ENCODE measurements at places on chromosomes 7 and 10.
A peak's percentile ranks its signal among the peaks of the same experiment; 100 is the strongest.

GRCh38 chr10:119416855-119417254, 125.7 kb downstream of the RGS10 start:
- peak; percentile 74 for DNase-seq

DNA sequence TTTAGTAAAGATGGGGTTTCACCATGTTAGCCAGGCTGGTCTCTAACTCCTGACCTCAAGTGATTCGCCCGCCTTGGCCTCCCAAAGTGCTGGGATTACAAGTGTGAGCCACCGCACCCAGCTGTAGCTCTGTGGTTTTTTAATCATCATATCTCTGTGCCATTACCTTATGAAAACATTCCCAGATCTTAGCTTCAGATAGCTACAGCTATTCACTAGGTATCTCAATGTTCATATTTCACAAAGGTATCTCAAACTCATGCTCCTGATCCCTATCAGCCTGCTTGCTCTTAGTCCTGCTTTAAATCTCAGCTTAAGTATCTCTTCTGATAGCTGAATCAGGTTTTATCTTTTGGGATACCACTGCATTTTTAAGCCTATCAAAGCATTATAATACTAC, 74.8 kb downstream of the CDK13 start:
- DNase-seq: no peak

DNA sequence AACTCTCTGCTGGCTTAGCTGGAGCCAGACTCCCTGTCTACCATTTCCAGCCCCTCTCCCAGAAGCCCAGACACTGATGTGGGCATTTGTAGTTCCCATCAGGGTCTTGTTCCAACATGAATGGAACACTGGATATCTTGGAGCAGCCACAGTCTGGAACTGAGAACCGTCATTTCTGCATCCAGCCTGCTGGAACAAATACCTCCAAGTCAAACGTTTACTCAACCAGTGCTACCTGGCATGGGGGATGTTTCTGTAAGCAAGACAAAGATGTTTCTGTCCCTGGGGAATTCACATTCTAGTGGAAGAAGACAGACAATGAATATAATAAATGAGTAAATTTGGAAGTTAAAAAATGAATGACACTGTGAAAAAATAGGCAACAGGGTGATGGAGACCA, 70.8 kb upstream of the ZNF438 start:
- DNase-seq: no peak

- peak; percentile 4 for DNase-seq
These were observed 135.6 kb downstream of the LHPP start for GRCh38 chr10:124596962-124597845.

- no peak for DNase-seq
These were observed 72.7 kb downstream of the CFAP46 start for GRCh38 chr10:132869621-132870020.

DNA sequence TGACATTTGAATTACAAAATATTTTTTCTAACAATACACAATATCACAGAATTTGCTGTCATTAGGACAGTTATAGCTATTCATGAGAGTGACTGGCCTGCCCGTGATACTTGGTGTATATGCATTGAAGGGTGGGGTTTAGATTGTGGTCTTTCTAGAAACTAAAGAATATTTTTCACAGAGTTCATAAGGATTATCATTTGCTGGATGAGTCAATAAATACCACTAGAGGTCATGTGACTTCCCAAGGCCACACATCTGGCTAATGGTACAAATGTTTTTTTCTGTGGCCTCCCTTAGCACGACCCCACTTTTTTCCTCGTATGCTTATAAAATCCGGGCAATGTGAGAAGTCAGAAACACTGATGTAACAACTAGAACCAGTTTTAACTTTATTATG, 5.2 kb downstream of the OPTN start:
- no peak for DNase-seq

DNA sequence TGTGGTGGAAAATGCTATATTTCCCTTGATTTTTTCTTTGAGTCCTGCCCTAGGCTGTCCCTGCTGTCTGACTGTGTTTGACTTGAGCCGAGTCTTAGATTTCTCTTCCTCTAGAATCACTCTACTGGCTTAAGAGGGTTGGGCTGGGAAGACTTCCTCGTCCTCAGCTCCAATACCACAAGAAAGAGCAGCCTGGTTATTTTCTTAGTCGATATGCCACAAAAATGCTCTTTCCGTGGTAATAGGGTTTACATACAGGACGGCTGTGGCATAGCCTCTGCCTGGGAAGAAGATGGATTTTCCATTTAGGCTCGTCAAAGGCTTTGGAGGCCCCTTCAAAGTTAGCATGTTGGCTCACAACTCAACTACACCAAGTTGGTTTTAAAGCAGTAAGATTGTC, 212.0 kb upstream of the IGFBP3 start:
- no peak for DNase-seq

DNA sequence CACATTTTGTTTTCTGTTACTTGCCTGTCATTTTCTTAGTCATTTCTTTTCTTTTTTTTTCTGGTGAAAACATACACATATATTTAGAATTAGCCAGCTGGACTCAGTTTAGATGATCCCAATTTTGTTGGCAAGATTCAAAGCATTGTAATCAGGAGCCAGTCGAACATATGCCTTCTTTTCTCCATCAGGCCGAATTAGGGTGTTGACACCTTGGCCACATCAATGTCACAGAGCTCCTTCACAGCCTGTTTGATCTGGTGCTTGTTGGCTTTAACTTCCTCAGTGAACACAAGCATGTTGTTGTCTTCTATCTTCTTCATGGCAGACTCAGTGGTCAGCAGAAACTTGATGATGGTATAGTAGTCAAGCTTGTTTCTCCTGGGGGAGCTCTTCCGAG, 32.6 kb downstream of the PHF14 start:
- DNase-seq: no peak

DNA sequence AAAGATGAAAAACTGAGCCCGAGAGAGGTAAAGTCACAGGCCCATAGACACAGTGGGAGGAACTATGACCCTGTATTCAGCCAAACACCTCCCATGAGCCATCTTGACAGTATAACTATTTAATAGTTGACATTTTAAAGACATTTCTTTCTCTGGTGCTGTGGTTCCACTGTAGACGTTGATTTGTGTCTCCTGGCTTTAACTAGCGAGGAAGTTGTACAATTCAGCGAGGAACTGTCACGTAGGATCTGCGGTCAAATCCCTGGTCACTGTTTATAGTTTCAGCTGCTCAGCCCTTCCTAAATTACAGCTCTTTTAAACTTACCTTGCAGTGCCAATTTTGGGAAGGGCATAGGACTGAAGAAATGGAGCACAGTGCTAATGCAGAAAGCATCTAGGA, 7.1 kb upstream of the CELF2 start:
- no peak for DNase-seq

GRCh38 chr7:112185005-112185834, 21.0 kb downstream of the DOCK4 start:
- peak; percentile 27 for DNase-seq

- no peak for DNase-seq
These were observed at the start of gene PRKCQ for GRCh38 chr10:6579904-6580278. Gene PRKCQ, minus strand, starts transcription at chr10:6580276. Its CDS starts 65,141 bp downstream, at chr10:6515135.

DNA sequence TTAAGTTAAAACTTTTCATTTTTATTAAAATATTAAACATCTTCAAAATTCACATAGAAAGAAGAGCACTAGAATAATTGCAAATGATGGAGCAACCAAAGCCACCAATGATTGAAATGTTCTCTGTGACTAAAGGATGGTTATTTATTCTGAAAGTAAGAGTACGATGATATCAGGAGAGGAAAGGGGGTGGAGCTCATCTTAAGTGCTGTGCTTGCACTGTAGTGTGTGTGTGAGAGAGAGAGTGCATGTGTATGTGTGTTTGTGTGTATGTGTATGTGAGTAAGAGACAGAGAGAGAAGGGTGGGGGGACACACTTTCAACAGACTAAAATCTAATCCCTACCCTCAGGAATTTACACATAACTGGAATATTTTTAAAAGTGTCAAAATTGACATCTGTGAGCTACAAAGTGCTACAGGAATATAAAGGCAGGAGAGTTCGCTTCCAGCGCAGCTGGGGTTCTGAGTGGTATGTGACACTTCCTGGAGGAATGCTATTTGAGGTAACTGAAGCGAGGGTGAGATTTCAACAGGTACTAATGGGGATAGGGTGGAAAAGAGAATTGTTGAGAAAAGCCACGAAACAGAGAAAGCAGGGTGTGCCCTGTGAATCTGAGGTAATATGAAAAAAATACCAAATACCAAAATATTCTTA, 57.2 kb upstream of the SMNDC1 start:
- DNase-seq: no peak

DNA sequence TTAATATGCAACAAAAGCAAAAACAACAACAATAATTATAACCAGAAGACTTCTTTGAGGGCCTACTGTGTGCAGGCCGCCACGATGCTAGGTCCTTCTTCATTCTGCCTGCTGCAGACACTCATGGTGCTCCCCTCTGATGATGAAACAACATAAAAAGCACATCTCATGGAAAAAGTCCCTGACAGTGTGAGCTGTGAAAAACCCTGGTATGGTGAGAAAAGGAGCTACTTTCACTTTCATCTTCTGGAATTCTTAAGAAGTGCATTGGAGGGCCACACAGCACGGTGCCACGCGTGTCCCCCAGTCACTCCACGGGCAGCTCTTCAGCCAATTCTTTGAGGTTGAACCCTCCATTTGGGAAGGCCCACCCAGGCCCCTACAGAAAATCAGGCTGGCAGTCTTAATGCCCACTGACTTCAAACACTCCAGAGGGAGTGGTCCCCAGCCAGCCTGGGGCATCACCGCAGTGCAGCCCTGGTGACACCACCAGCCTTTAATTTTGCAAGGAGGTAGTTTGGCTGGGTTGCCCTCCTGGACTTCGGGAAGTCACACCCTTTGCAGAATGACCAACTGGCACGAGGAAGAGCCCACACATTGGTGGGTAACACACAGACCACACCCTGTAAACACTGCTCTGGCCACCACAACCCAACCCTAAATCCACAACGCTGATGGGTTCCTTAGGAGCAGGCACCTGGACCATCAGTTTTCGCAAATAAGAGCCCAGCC, 7.7 kb downstream of the KCNMA1 start:
- DNase-seq: no peak

DNA sequence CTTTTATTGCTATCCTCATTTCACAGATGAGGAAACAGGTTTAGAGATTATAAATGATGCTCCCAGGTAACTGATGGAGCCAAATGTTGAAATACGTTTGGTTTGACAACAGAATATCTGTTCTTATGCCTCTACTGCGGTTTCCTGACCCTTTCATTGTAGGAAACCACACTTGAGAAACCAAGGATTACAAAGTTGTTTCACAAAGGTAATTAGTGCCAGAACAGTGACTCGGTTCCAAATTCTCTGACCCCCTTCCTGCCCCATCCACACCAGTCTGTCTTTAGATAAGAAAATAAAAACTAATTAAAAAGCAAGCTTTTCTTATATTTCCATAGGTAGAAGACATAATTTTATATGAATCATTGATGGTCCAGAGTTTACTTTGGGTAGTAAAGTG, 393.7 kb upstream of the MBL2 start:
- DNase-seq: no peak

- no peak for DNase-seq
These were observed 32.5 kb downstream of the OGDH start for GRCh38 chr7:44638611-44639557.

- DNase-seq: no peak
These were observed 3.8 kb upstream of the TRIL start for GRCh38 chr7:28961972-28962371.

DNA sequence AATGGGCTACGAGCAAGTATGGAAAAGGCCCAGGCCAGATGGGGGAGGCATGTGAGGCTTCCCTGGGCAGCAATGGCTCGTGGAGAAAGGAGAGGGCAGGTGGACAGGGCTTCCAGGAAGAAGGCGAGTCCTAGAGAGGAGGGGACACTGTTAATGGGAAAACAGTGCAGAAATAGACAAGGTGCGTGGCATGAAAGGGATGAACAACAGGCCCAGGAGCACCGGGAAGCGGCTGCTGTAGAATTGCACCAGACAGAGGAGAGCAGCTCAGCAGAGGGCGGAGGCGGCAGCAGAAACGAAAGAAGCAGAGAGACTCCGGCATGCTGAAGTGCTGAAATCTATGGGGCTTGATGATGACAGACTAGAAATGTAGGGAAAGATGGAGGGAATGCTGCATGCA, 102.1 kb downstream of the PIP4K2A start:
- no peak for DNase-seq

DNA sequence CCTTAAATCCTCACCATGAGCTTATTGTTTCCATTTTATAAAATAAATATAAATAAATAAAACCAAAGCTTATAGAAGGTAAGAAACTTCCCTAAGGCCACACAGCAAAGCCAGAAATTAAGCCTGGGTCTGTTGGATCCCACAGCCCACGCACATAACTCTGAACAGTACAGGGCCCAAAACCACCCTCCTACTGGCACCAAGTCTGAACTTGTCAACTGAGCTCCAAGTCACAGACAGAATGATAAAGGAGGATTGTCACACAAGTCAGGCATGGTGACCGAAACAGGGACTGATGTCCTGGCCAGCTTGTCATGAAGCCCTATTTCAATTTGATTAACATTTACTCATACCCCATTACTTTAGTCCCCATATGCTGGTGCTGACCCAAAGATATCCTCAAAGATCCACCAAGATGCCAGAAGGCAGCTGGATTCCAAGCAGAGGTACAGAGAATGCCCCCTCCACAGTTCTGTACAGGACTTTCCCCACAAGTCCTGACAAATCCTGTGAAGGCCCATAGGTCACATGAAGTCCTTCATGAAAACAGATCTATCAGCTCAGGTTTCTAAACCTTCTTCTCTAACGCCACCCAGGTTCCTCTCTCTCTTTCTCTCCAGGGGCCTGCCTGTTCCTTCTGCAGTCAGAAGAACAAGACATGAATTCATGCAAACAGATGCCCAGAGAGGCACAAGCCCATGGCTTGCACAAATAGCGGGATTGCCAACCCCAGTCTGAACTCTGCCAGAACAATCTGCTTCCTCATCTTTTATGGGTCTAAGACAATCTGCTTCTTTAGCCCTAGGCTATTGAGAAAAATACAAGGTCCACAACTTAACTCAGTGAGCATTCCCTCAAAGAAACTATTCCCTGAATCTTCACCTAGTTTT, 60.9 kb downstream of the GLI3 start:
- DNase-seq: no peak

GRCh38 chr10:22029445-22030236, 26.1 kb upstream of the DNAJC1 start:
- DNase-seq: no peak

GRCh38 chr10:130660266-130660665, 524.1 kb downstream of the GLRX3 start:
- DNase-seq: no peak

DNA sequence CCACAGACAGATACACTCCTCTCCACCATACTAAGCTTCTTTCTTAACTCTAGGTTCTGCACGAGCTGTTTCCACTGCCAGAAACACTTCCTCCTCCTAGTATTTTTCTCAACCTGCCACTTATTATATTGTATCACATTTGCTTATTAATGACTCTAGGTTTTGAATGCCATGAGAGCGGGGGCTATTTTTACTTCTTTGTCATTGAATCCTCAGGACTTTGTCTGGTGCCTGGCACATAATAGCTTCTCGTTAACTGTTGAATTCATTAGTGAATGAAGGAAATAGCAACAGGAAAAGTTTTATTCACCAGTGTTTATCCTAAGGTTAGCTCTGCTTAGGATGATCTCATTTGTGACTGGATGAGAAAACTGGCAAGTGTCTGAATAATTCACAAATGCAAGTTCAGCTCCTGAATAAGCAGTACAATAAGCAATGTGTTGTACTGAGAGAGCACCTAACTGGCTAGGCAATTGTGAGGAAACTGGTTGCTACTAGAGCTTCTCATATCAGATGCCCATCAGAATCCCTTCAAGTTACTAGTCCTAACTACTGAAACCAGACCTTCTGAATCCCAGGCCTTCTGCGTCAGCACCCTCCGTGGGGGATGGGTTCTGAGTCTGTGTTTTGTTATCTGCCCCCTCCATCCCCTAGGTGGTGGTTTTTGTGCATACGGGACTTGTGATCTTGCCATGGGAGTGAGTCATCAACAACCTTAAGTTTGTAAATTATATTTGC, 92.7 kb downstream of the LSMEM1 start:
- DNase-seq: no peak
